ENCODE measurements at places on chromosomes 11 and 22. TPM values are rescaled to one million over a fixed set of nuclear protein-coding genes. Genes with fewer than 3 reads are reported as not detected.
A peak's percentile ranks its signal among the peaks of the same experiment; 100 is the strongest.

The TRIM48 gene
- 3.0 TPM for total RNA-seq

The APOBEC3B gene
- total RNA-seq: 4.3 TPM

The SPDYC gene
- total RNA-seq: not detected

The BIRC2 gene
- 32.6 TPM for total RNA-seq

The MEI1 gene
- total RNA-seq: not detected

The LMO2 gene
- not detected for total RNA-seq

The PANX1 gene
- 36.1 TPM for total RNA-seq

The RHOD gene
- total RNA-seq: not detected

The OR8K1 gene
- total RNA-seq: not detected

The H19 gene
- 11.1 TPM for total RNA-seq

The C11orf91 gene
- not detected for total RNA-seq

The PRPF19 gene
- total RNA-seq: 52.7 TPM

The MS4A4A gene
- total RNA-seq: not detected

DNA sequence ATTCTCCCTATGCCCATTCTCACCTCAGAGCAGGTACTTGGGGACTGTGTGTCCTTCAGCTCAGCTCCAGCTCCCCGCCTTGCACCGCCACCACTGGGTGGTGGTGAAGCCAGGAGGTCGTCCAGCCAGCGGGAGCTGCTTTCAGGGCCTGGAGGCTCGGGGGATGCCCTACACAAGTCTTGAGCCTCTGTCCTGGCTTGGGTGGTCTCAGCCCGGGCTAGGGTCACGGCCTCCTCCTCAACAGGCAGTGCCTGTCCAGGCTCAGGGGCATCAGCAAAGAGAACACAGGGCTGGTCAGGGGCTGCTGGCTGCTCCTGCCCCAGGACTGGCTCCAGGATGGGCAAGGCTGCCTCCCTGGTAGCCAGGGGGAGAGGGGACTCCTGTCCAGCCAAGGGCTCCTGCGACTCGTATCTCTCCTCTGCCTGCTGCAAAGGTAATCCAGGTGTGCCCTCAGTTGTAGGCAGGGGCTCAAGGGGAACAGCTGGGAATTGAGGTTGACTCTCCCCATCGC is 12.2 kb downstream of the TNKS1BP1 start:
- DNase-seq: no peak

DNA sequence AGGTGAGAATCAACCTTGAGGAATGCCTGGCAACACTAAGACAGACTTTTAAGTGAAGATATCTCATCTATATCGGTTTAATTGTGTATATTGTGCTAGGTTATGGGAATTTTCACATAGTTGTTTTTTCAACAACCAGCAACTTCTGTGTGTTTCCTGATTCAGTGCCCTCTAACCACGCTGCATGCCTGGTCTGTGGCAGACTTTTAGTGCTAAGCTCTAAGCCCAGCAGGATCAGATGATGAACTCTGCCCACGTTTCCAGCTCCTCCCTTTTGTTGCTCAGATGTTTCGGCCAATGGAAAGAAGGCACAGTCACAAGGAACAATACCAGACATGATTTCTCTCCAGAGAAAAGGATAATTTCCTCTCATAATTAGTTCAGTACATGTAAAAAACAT is 1.4 kb upstream of the VWA5A start:
- no peak for DNase-seq

DNA sequence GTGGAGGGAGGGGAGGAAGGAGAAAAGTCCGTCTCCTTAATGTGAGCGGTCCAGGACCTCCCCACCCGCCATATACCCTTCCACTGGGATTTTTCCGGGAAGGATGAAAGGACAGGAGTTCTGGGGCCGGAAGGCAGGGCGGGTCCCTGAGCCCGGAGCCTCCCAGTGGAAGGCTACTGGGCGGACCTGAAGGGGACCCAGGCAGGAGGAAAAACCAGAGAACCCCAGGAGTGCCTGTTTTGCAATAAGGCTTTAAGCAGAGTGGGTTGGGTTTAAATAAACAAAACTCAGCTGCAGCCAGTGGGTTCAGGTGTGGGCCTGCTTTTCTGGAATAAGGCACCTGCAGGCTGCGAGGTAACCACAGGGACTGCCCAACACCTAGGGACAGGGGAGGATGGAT is 1.7 kb upstream of the CELSR1 start:
- DNase-seq: no peak

- no peak for DNase-seq
Observed at GRCh38 chr11:35007277-35007676, 90.9 kb downstream of the PDHX start.

- no peak for DNase-seq
Observed at GRCh38 chr22:49774046-49774445, 53.6 kb downstream of the BRD1 start.

DNA sequence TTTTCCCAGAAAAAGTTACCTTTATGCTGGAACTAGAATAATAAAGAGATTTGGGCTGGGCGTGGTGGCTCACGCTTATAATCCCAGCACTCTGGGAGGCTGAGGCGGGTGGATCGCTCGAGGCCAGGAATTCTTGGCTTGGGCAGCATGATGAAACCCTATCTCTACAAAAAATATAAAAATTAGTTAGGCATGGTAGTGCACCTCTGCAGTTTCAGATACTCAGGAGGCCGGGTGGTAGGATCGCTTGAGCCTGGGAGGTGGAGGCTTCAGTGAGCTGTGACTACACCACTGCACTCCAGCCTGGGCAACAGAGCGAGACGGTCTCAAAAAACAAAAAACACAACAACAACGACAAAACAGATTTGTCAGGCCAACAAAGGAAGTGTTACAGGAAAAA is 119.3 kb upstream of the OR9Q1 start:
- DNase-seq: no peak

GRCh38 chr22:37079668-37080171 is 28.2 kb downstream of the KCTD17 start:
- DNase-seq: no peak

DNA sequence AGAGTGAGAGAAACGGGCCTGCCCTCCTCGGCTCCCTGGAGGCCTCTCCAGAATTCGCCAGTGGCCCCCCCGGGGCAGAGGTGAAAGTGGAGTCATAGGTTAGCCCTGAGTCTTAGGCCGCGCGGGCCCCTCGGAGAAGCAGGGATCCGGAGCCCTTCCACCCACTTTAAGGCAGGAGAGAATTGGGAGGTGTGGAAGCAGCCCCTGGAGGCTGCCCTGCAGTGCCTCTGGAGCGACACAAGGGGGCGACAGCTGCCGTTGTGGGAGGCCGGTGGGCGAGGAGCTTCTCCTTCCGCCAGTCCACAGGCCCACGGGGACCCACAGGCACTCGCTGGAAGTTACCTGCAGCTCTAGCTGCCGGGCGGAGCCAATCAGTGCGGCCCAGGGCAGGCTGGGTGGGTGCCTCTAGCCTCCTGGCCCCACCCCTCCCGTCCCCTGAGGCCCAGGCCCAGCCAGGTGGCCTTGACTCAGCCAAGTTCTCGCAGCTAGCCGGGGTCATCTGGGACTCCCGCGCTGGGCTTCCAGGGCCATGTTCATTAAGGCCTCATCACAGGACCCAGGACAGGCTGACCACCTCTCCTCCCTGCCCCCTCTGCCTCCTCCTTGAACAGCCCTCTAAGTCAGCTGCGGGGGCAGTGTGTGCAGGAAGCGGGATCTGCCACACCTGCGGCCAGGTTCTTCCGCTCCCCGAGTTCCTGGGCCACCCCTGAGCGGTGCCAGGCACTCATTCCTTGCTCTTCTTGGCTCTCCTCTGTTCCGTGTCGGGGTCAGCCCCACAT is 5.0 kb downstream of the DGKZ start:
- DNase-seq: peak; percentile 56

DNA sequence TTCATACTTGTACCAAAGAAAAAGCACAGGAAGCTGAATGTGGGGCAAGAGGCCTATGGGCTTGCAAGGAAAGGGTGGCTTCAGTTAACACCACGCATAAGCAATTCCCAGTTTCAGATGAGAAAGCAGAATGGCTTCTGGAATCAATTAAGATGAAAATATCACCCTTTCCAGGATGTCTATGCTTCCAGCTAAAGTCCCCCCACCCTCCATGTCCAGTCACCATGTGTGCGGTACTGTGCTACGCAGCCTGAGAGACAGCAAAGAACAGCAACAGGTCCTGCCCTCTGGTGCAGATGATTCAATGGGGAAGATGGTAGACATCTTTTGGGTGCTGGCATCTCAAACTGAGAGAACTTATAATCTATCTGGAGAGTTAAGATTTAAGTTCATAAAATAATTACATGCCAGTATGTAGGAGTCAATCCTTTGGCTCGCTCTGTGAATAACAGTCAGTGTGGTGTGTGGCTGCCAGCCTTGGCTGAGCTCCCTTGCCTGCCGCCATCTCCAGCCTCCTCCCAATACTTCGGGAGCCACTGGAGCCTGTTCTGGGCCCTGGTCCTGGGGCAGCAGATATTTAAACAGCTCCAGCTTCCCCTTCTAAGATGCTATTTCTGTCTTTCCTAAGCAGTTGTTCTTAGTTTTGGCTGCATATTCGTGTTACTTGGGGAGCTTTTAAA is 44.5 kb downstream of the ME3 start:
- DNase-seq: no peak

DNA sequence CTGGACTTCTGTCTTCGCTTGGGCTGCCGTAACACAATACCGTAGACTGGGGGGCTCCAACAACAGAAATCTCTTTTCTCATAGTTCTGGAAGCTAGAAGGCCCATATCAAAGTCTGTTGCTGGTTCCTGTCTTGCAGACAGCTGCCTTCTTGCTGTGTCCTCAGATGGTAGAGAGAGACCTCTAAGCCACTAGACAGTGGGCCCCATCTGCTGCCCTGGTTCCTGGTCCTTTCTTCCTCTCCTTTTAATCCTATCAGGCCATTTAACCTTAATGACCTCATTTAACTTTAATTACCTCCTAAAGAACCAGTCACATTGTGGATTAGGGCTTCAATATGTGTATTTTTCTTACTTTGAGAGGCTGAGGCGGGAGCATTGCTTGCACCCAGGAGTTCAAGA is 9.4 kb downstream of the CEP164 start:
- DNase-seq: no peak

GRCh38 chr11:114358716-114359115 is 41.6 kb downstream of the C11orf71 start:
- no peak for DNase-seq

DNA sequence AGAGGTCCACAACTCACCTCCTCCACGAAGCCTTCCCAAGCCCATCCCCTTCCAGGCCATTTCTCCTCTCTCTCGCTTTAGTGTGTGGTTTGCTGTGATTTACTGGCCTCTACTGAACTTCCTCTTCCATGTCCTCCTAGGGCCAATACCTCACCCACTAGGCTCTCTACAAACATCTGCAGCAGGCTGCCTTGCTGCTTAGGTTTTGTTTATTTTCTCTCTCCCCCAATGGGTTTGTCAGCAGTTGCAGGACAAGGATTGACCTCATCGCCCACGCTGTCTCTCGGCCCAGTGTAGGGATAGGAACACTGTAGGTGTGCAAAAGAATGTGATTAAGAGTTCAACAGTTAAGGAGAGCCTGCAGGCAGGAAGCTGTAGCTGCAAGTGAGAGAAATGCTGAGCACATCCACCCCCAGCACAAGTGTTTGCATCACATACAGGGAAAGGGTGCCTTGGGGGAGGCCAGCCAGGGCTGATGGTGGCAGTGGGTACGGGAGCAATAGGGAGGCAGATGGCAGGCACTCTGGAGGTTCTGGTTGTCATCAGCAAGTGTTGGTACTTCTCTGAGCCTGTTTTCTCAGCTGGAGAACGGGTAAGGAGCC is 1.4 kb downstream of the PC start:
- DNase-seq: no peak

DNA sequence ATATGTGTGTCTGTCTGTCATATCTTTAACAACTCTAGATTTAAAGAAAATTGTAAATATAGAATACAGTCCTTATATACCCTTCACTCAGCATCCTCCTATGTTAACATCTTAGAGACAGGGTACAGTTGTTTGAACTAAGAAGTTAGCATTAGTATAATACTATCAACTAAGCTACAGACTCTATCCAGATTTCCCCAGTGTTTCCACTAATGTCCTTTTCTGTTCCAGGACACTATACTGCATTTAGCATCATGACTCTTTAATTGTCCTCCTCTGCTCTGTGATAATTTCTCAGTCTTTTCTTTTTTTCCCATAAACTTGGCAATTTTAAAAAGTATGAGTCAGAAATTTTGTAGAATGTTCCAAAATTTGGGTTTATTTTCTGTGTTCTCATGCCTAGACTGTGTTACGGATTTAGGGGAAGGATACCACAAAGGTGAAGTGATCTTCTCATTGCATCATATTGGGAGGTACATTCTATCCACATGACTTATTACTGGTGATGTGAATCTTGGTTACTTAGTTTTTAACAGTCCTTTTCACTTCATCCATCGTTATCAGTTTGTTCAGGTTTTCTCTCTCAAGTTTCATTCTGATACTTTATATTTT is 168.4 kb downstream of the SBF2 start:
- no peak for DNase-seq

DNA sequence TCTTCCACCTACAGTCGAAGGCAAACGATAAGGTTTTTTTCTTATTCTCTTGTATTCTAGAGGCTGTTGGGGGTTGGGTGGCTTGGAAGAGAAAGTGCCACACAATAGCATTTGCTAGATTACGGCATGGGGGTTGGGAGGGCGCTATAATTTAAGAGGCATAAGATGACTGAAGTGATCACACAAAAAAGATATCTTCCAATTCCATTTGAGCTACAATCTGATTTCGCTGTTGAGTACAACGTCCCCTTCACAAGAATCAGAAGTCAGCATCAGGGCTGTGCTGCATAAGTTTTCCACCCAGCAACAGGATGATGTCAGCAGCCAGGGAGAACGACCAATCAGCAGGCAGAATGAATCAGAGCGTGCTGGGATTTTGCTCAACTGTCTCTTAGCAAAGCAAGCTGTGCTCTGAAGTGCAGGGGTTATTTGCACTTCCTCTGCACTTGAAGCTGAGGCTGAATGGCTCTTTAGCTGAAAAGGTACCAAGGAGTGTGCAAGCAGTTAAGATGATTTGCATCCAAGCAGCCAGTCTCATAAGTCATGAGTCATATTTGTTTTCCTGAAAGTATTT is 23.2 kb upstream of the SESN3 start:
- DNase-seq: peak; percentile 92

DNA sequence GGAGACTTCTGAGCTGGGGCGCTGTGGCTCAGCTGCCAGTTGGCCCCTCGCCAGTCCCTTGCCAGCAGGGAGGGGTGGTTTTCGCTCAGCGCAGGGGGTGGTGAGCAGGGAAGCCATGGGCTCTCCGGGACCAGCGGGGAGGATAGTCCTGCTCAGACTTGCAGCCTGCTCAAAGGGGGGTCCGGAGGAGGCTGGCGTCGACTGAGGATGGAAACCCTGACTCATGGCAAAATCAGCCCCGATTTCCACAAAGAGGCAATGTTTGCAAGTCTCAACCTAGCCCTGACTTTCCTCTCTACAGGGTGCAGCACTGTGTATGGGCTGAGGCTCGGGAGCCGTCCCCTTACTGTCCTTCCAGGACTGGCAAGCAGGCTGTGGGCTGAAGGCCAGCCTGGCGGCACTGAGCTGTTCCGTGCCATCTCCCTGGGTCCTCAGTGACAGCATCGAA is 35.1 kb downstream of the FBLN1 start:
- no peak for DNase-seq

GRCh38 chr11:24375351-24375750 is 121.5 kb upstream of the LUZP2 start:
- DNase-seq: no peak

GRCh38 chr11:128359515-128359914 is 227.8 kb downstream of the ETS1 start:
- no peak for DNase-seq

Data from SK-MEL-5 (cell line).